GM23338 (cell line): ENCODE measurements at places on chromosomes 12 and 14. TPM values are rescaled to one million over a fixed set of nuclear protein-coding genes. Genes with fewer than 3 reads are reported as not detected.

The ZC3H14 gene
- 80.3 and 87.9 TPM in 2 replicates for total RNA-seq

DNA sequence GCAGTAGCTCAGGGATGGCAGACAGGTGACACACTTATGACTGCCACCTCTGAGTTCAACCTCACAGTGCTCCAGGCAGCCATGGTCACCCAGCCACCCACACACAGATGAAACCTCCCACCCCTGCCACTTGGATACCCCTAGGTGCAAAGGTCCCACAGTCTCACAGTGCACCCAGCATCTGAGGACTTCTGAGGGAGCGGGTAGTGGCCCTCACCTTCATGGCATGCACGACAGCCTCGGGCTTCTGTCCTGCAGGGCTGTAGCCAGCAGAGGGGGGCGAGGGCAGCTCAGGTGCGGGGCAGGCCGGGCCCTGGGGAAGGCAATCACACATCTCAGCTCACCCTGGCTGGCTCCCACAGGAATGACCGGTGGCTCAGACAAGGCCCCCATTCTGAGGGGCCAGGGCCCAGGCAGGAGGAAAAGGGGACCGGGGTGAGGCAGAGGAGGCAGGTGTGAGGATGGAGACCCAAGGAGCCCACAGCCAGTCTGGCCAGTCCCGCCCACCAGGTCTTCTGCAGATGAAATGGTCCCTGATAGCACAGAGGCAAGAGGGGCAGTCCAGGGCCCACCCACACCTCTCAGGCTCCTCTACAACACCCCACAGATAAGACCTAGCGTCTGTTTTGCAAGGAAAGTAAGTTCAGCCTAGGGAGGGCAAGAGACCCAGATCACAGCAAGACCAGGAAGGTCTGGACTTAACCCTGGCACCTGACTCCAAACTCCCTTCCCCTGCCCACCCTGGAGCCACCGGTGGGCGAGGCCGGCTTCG lies 35.8 kb downstream of the CCNK start:
- H3K27me3 ChIP-seq: no peaks in the 10 kb centered on the region
- no peak overlapping the region for H3K27ac ChIP-seq
- no peaks in the 10 kb centered on the region for H3K36me3 ChIP-seq
- no peaks in the 10 kb centered on the region for H3K4me1 ChIP-seq

- H3K27ac ChIP-seq: no peak overlapping the region
- no peaks in the 10 kb centered on the region for H3K4me1 ChIP-seq
- no peak overlapping the region for H3K4me3 ChIP-seq
- H3K27me3 ChIP-seq: no peaks in the 10 kb centered on the region
- no peaks in the 10 kb centered on the region for H3K36me3 ChIP-seq
Measured at GRCh38 chr12:113397497-113398197, 6.0 kb downstream of the SDS start.

GRCh38 chr14:35789651-35790050 lies 19.4 kb downstream of the RALGAPA1 start:
- no peak overlapping the region for H3K4me3 ChIP-seq
- no peaks in the 10 kb centered on the region for H3K4me1 ChIP-seq
- no peak overlapping the region for H3K27ac ChIP-seq
- no peaks in the 10 kb centered on the region for H3K27me3 ChIP-seq
- no peak for DNase-seq
- no peaks in the 10 kb centered on the region for H3K36me3 ChIP-seq

GRCh38 chr12:116941188-116941587 lies 30.4 kb downstream of the FBXW8 start:
- no peaks in the 10 kb centered on the region for H3K36me3 ChIP-seq
- H3K4me1 ChIP-seq: no peaks in the 10 kb centered on the region
- no peak for DNase-seq

The CLMN gene
- total RNA-seq: 5.2 and 5.7 TPM in 2 replicates

GRCh38 chr14:95494456-95494855 lies 22.0 kb downstream of the SYNE3 start:
- no peaks in the 10 kb centered on the region for H3K36me3 ChIP-seq
- no peaks in the 10 kb centered on the region for H3K4me1 ChIP-seq
- no peaks in the 10 kb centered on the region for H3K27me3 ChIP-seq
- DNase-seq: no peak
- no peak overlapping the region for H3K4me3 ChIP-seq

DNA sequence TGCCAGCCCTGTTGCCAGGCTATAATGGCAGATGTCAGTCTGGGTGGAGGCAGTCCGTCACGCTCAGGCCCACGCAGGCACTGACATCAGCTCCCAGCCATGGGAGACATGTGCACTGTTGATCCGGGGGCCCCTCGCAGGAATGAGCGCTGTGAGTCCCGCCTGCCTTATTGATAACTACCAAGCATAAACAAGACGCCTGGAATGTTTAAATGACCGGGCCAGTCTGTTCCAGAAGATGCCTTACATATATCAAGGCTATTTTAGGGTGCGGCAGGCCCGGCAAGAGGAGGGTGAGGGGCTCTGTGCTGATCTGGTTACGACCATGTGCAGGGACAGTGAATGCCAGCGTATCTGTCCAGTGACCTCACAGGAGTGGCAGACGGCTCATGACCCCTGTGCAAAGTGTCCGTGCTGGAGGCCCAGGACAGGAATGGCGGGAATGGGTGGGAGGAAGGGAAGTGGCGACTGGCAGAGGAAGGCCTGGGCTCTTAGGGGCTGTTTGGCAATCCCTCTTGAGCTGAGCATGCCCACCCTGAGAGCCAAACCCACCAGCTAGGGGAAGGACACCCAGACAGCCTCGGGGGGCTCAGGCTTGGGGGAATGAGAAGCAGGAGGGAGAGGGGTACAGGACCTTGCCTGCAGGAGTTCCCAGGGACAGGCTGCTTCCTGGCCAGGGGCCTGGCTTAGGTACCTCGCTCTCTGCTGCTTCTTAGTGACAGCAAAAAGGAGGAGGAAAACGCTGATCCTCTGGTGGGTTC lies 49.3 kb downstream of the DLK1 start:
- no peaks in the 10 kb centered on the region for H3K27me3 ChIP-seq
- no peak overlapping the region for H3K27ac ChIP-seq
- DNase-seq: no peak

The SLC5A8 gene
- 0.10 and 0.35 TPM in 2 replicates for total RNA-seq

GRCh38 chr12:109222062-109222461 lies 87.0 kb downstream of the FOXN4 start:
- H3K36me3 ChIP-seq: no peaks in the 10 kb centered on the region; the same call in 1 of the 2 replicates
- H3K27me3 ChIP-seq: no peaks in the 10 kb centered on the region
- H3K4me3 ChIP-seq: no peak overlapping the region
- DNase-seq: no peak
- H3K27ac ChIP-seq: no peak overlapping the region
- no peaks in the 10 kb centered on the region for H3K4me1 ChIP-seq

- H3K4me3 ChIP-seq: no peak overlapping the region
- H3K27ac ChIP-seq: no peak overlapping the region
- peaks cover 24% of the 10 kb centered on the region for H3K27me3 ChIP-seq
- no peak for DNase-seq
- H3K4me1 ChIP-seq: no peaks in the 10 kb centered on the region
Measured at GRCh38 chr14:76382495-76382832, 6.5 kb downstream of the ESRRB start.

DNA sequence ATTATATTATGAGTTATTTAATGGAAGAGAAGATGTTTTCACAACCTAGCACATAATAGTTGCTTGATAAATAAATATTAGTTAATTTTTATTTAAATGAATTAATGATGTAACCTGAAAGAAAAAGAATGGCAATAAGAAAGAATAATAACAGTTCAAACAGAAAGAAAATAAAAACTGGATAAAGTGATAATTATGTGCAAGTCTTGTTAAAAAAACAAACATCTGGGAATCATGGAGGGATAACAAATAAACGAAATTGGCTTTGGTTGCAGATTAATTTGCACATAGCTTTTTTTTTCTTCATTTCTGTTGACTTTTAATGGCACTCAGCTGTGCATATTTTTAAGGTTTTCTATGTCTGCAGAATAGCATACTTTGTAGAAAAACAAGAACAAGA lies 23.4 kb upstream of the ABCD2 start:
- H3K27ac ChIP-seq: no peak overlapping the region
- no peaks in the 10 kb centered on the region for H3K36me3 ChIP-seq
- no peak for DNase-seq
- H3K4me1 ChIP-seq: no peaks in the 10 kb centered on the region
- H3K4me3 ChIP-seq: no peak overlapping the region
- no peaks in the 10 kb centered on the region for H3K27me3 ChIP-seq

The KRT6A gene
- not detected in 2 replicates for total RNA-seq

The STRAP gene
- total RNA-seq: 229 and 236 TPM in 2 replicates

The OLR1 gene
- not detected in 2 replicates for total RNA-seq
